HT-29 (cell line): ENCODE measurements at places on chromosomes 11 and 22. TPM values are rescaled to one million over a fixed set of nuclear protein-coding genes. Genes with fewer than 3 reads are reported as not detected.

The CSNK2A3 gene
- total RNA-seq: 0.51 and 1.5 TPM in 2 replicates

The FAM168A gene
- 8.1 and 8.2 TPM in 2 replicates for total RNA-seq

The ACTN3 gene
- not detected in 2 replicates for total RNA-seq

The RHOD gene
- total RNA-seq: 54.3 and 62.8 TPM in 2 replicates

The UEVLD gene
- total RNA-seq: 10.5 and 11.3 TPM in 2 replicates

The NCF4 gene
- not detected in 2 replicates for total RNA-seq

The GLYATL2 gene
- total RNA-seq: not detected in 2 replicates

The RTN4RL2 gene
- total RNA-seq: 0.79 and 1.1 TPM in 2 replicates

The MS4A6E gene
- not detected in 2 replicates for total RNA-seq

The UCP2 gene
- total RNA-seq: 76.8 and 89.4 TPM in 2 replicates

The OR52H1 gene
- total RNA-seq: not detected in 2 replicates

The TCN2 gene
- 13.2 and 19.0 TPM in 2 replicates for total RNA-seq

GRCh38 chr11:111459506-111460270, 52.5 kb downstream of the BTG4 start:
- no peak for DNase-seq

- DNase-seq: no peak
These were observed 10.8 kb upstream of the CLDN5 start for GRCh38 chr22:19535001-19535400.

DNA sequence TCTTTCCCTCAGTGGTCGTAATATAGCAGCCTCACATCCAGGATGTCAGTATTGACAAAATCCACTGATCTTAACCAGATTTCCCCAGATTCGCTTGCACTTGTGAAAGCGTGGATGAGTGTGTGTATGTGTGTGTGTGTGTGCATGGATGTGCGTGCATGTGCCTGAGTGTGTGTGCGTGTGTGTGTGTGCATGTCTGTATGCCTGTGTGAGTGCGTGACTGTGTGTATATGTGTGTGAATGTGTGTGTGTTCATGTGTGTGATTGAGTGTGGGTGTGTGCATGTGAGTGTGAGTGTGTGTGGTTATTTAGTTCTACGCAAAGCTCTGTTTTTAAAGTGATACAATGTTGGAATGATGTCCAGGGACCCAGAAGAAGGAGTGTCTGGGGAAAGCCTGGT, 723.2 kb downstream of the BRD1 start:
- no peak for DNase-seq

GRCh38 chr22:48153726-48154125, 1391.3 kb downstream of the TBC1D22A start:
- DNase-seq: no peak

GRCh38 chr11:72591785-72592502, 82.3 kb downstream of the PDE2A start:
- no peak for DNase-seq

DNA sequence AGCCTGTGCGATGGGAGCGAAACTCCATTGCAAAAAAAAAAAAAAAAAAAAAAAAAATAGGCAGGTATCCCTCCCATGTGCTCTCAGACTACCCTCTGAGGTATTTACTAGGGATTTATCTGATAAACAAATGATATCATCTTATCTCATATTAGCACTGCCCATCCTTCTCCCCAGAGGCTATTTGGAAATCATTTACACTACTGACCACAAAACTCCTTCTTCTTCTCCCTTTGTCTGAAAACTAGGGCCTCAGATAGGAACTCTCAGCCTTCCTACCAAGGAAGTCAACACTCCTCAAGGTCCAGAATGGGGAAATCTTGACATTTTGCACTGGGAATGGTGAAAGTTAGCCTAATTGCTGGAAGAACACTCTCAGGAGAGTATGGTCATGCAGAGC, 46.4 kb downstream of the LARGE2 start:
- DNase-seq: no peak

GRCh38 chr11:80856066-80856465, 1415.2 kb upstream of the TENM4 start:
- DNase-seq: peak; percentile 48

GRCh38 chr22:26974914-26975803, 317.8 kb downstream of the MIAT start:
- DNase-seq: no peak

DNA sequence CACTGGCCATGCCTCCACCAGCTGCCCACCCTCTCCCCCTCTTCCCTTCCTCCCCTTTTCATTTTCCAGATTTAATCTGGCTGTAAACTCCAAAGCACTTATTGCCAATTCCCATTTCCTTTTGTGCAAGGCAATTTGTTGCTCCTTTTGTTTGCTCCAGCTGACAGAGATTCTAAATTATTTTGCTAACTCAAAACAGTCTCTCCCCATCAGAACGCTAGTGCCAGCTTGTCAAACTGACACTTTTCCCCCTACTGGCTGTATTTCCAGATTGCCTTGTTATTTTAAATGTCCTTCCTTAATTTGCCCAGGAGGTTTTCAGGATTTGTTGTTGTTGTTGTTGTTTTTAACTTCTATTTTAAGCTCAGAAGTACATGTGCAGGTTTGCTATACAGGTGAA, 57.0 kb upstream of the PAK1 start:
- DNase-seq: no peak

DNA sequence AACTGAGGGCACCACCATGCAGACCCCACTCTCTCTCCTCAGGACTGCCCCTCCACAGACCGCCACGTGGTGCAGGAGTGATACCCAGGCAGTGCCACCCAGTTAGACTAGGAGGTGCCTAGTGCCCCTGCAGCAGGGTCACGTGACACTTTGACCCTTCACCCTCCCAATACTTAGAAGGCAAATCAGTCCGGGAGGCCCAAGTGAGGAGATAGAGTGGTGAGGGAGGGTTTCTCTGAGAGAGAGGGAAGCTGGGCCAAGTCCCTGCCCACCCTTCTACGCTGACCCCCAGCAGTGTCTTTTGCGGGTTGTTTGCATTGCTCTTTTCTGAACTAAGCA, 84.6 kb downstream of the BUD13 start:
- DNase-seq: no peak

DNA sequence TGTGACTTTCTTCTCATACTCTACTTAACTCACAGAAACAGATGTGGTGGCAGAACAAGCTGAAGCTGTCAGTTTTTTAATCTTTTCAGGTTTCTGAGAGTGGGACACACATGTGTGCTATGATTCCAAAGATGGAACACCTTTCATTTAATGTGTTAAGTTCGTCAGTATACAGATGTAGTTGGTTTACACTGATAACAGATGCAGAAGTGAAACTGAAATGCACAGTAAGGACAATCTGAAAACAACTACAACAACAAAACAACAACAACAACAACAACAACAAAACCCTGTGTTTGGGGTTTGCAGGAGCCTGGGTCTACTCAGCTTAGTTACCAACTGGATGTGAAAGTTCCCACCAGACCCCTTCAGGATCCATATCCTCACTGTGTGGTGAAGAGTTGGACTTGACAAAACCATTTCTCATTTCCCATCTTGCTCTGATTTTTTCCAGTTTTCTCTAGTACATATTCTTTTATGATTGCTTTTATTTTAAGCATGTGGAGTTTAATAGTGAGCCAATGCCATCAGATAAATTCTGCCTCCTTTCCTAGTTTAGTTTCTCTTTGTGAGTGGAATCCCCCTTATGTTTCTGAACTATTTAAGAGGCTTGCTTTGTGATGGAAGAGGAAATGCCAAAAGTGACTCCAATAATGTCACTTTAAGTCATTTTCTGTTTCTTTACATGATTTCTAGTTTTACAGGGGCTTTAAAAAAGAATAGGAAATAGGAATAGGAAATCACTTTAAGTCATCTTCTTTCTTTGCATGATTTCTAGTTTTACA, 47.8 kb downstream of the ARHGAP42 start:
- no peak for DNase-seq

- no peak for DNase-seq
These were observed 13.6 kb upstream of the MTNR1B start for GRCh38 chr11:92955860-92956259.

- DNase-seq: no peak
These were observed 134.6 kb downstream of the CCDC34 start for GRCh38 chr11:27228232-27228905.

DNA sequence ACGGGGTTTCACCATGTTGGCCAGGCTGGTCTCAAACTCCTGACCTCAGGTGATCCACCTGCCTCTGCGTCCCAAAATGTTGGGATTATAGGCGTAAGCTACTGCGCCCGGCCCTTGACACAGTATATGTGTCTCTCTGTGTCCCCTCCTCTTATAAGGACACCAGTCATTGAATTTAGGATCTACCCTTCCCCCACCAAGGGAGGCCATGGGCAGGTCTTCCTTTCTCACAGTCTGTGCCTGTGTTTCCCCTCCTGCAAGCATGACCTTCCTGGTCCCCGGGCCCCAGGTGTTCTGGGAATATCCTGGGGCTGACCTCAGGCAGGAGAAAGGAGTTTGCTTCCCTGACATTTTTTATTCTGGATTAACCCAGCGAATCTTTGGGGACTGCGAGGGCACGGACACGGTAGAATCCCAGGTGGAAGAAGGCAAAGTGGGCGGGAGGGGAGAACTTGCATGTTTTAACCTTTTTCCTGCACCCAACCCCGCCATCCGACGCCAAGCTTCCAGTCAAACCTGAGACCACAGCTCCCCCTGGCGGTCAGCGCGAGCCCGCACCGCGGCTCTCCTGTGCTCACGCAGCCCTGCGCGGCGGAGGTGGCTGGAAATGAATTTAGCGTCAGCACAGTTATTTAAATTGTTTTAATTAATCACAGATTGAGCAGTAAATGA, 42.1 kb upstream of the ISX start:
- peak; percentile 54 for DNase-seq

DNA sequence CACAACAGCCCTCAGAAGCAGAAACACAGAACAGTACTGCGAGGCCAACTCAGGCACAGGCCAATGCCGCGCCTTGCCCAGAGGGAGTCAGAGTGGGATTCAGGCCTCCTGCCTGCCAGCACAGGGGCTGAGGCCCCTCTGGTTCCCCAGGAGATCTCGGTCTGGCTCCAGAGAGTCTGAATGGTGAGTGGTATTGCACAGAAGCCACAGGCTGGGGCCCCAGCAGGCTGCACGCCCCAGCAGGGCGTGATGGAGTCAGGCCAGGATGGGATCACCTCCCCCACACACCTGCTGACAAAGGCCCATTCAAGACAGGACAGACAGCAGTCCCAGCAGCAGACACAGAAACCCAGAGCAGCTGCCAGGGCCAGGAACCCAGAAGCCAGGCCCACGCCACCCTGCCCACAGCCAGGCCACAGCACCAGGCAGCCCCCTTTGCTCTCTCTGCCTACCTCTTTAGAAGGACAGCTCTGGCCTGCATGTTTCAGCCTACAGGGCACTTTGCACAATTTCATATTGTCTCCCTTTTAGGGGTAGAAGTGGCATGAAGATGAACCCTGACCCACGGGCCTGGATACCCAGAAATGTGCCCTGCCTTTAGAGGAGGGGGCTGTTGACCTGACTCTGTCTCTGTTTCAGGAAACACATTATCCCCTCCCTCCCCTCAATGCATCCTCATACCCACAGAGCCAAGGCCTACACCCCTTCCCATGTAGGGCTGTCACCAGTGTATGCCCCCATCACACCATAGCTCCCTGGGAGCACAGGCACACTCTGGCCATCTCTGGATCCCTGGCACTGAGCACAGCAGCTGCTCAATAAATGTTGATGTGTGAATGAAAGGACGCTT, 6.1 kb downstream of the FXYD6 start:
- DNase-seq: no peak

DNA sequence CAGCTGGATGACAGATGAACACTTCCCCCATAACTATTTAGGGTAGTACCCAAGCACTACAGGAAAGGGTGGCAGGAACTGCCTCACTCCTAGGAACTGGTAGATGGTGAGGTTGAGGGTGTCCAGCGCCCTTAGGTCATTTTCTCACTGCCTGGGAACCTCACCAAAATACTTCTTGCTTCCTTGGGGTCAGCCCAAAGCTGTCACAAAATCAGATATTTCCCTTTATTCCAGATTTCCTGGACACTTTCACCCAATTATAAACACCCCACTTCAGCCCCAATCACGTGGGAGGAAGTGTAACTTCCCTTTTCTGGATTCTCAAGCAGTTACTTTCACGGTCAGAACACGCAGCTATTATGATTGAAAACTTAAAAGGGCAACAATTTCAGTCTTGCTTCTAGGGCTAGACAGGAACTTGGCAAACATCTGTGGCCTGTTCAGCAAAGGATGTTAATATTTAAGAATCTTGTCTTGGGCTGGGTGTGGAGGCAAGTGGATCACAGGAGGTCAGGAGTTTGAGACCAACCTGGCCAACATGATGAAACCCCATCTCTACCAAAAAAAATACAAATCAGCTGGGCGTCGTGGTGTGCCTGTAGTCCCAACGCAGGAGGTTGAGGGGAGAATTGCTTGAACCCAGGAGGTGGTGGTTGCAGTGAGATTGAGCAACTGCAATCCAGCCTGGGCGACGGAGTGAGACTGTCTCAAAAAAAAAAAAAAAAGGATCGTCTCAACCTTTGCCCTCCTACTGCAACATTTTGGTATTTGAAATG, 4.0 kb downstream of the FTH1 start:
- DNase-seq: peak; percentile 66

DNA sequence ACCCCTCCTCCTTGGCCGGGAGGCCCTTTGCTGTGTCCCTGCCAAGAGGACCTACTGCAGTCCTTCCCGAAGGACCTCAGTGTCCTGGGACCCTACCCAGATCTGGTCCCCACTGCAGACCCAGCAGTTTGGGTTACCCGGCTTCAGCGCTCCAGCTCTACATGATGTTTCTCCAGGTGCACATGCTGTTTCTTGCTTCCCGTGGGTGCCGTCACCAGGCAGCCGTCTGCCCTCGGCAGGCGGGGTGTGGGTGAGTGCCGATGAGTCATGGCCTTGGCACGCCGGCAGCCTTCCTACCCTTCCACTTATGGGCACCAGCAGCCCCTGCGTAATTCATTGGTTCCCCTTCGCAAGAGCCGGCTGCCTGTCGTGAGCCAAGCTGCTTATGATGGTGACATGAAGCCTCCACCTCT, 101.8 kb downstream of the BCR start:
- peak; percentile 81 for DNase-seq

- no peak for DNase-seq
These were observed 54.0 kb downstream of the PRR5L start for GRCh38 chr11:36350137-36350513.
